ENCODE measurements at places on chromosomes 1 and 21.
A peak's percentile ranks its signal among the peaks of the same experiment; 100 is the strongest.

DNA sequence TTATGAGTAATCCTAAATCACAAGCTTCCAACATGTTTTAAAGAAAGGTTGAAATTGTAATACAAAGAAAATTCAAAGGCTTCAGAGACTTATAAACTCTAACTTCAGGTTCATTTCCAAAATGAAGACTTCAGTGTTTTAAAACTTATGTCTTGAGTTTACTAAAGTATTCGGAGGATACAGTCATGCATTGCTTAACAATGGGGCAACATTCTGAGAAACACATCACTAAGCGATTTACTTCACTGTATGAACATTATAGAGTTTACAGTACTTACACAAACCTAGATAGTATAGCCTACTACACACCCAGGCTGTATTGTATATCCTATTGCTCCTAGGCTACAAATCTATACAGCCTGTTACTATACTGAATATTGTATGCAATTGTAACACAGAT, 38.3 kb downstream of the CEP170 start:
- H3K36me3 ChIP-seq: no peaks in the 10 kb centered on the region
- no peaks in the 10 kb centered on the region for H3K4me1 ChIP-seq
- no peak for DNase-seq
- H3K27me3 ChIP-seq: no peaks in the 10 kb centered on the region
- H3K27ac ChIP-seq: no peak overlapping the region

GRCh38 chr1:15028102-15028501, 125.4 kb upstream of the TMEM51 start:
- no peak overlapping the region for H3K27ac ChIP-seq
- H3K4me3 ChIP-seq: no peak overlapping the region
- H3K27me3 ChIP-seq: no peaks in the 10 kb centered on the region
- H3K36me3 ChIP-seq: no peaks in the 10 kb centered on the region
- DNase-seq: no peak

GRCh38 chr1:35577071-35577998, 4.2 kb downstream of the TFAP2E start:
- H3K27me3 ChIP-seq: no peaks in the 10 kb centered on the region
- peak; percentile 52 for DNase-seq
- peaks cover 21% of the 10 kb centered on the region for H3K4me1 ChIP-seq
- H3K27ac ChIP-seq: no peak overlapping the region
- no peaks in the 10 kb centered on the region for H3K36me3 ChIP-seq

DNA sequence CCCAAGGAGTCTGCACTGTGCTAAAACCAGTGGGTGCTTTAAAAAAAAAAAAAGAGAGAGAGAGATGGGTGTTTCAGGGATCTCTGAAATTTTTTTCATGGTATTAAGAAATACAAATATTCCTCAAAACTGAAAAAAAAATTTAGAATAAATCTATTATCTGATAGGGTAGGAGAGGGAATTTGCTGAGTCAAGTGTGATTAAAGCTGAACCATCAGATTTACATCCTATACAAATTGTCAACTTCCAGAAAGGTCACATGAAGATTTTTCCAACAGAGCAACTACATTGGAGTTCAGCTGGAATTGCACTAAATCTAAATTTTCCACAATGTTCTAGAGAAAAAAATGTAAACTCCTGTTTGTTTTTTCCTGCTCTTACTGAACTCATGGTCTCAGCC, 79.3 kb upstream of the DSCAM start:
- no peaks in the 10 kb centered on the region for H3K4me1 ChIP-seq
- no peak overlapping the region for H3K4me3 ChIP-seq
- DNase-seq: no peak
- no peaks in the 10 kb centered on the region for H3K27me3 ChIP-seq

- no peak overlapping the region for H3K27ac ChIP-seq
- no peak for DNase-seq
- no peaks in the 10 kb centered on the region for H3K36me3 ChIP-seq
- no peak overlapping the region for H3K4me3 ChIP-seq
These were observed 411.9 kb downstream of the ZP4 start for GRCh38 chr1:237478842-237479241.

- H3K27me3 ChIP-seq: no peaks in the 10 kb centered on the region
- H3K4me3 ChIP-seq: no peak overlapping the region
- DNase-seq: no peak
These were observed 15.0 kb upstream of the KCNN3 start for GRCh38 chr1:154884869-154885701.

- DNase-seq: no peak
- H3K4me3 ChIP-seq: no peak overlapping the region
- H3K36me3 ChIP-seq: no peaks in the 10 kb centered on the region
- no peaks in the 10 kb centered on the region for H3K4me1 ChIP-seq
These were observed 24.8 kb upstream of the ELOA start for GRCh38 chr1:23718482-23718881.

DNA sequence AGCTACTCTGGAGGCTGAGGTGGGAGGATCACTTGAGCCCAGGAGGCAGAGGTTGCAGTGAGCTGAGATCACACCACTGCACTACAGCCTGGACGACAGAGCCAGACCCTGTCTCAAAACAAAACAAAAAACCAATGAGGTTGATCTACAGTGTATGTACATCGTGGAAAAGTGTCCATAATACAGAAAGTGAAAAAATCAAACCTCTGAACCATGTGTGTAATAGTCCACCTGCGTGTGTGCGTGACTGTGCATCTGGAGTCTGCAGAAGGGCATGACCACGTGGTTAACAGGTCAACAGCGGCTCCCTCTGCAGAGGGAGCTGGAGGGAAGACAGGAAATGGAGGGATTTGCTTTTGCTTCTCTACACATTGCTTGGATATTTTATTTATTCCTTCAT, 32.4 kb upstream of the ENO1 start:
- no peaks in the 10 kb centered on the region for H3K36me3 ChIP-seq
- H3K4me1 ChIP-seq: no peaks in the 10 kb centered on the region
- no peak for DNase-seq
- no peak overlapping the region for H3K27ac ChIP-seq
- H3K27me3 ChIP-seq: no peaks in the 10 kb centered on the region

DNA sequence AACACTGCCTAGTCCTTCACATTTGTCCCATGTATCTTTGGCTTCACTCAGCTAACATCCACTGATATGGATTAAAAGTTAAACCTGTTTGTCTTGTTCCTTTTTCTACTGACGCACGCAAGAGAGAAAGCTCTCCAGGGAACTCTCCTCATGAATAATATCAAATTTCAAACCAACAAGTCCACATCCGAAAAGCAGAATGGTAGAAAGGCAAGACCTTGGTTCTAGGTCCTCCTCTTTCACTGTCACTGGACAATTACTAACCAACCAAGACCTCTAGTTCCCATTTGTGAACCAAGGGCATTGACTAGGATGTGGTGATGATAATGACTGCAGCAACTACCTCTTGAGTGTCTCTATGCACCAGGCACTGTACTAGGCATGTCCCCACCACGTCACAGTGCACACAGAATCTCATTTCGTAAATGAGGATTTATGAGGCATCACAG, 8.4 kb downstream of the PLPP3 start:
- no peak for DNase-seq
- no peaks in the 10 kb centered on the region for H3K36me3 ChIP-seq
- H3K4me1 ChIP-seq: no peaks in the 10 kb centered on the region
- peak overlapping the region; percentile 19 for H3K27ac ChIP-seq

DNA sequence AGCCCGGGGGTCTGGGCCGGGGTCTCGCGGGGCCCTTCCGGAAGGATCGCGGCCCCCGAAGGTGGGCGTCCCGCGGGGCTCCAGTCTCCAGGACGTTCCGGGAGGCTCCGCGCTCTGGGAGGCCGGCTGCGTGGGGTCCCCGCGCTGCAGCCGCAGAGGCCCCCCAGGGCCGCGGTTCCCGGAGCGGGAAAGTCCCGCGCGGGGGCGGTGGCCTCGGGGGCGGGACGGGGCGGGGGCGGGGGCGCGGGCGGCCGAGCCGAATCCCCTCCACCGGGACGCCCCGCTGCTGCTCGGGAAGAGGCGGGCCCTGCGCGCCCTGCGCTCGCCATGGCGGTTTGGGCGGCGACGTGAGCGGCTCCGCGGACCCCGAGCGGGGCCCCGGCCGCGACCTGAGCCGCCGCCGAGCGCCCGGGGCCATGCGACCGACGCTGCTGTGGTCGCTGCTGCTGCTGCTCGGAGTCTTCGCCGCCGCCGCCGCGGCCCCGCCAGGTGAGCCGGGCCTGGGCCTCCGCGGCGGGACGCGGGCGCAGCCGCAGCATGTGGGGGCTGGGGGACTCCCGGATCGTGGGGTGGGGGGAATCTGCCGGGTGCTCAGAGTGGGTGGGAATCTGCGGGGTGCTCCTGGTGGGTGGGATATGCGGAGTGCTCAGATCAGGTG, at the start of gene IFNGR2:
TSS of gene IFNGR2 (plus strand) at position 286 of the 658 bp plus-strand sequence. CDS start at position 417, 131 bp downstream.
- H3K4me3 ChIP-seq: peak within 1 kb of the TSS; percentile 42
- DNase-seq: peak; percentile 76
- H3K27me3 ChIP-seq: no peaks in the 10 kb centered on the region
- H3K36me3 ChIP-seq: no peaks in the 10 kb centered on the region

DNA sequence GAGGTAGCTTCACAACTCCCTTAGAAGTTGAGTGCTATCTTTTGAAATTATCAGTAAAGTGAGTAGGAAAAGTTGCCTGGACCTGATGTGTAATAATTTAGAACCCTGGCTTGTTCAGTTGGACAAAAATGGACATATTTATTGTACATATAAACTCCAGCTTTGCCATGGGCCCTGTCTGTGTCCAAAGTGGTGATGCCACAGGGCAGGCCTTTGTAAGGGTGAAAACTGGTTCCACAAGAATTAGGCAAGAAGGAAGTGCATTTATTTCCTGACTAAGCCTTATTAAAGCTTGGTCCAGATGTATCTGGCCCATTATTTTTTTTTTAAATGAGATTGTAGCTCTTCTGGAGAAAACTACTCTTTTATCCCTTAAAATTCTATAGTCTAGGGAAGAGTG, 47.9 kb downstream of the MACO1 start:
- peaks cover 26% of the 10 kb centered on the region for H3K4me1 ChIP-seq
- no peak overlapping the region for H3K27ac ChIP-seq
- no peaks in the 10 kb centered on the region for H3K27me3 ChIP-seq
- H3K4me3 ChIP-seq: no peak overlapping the region

GRCh38 chr1:4306559-4307467, 347.6 kb upstream of the AJAP1 start:
- no peak overlapping the region for H3K4me3 ChIP-seq
- H3K36me3 ChIP-seq: no peaks in the 10 kb centered on the region
- H3K27ac ChIP-seq: no peak overlapping the region
- no peaks in the 10 kb centered on the region for H3K27me3 ChIP-seq
- DNase-seq: no peak

- H3K27ac ChIP-seq: no peak overlapping the region
- no peaks in the 10 kb centered on the region for H3K4me1 ChIP-seq
- no peak for DNase-seq
- no peaks in the 10 kb centered on the region for H3K27me3 ChIP-seq
These were observed 181.9 kb upstream of the B3GALT2 start for GRCh38 chr1:193368302-193368701.

DNA sequence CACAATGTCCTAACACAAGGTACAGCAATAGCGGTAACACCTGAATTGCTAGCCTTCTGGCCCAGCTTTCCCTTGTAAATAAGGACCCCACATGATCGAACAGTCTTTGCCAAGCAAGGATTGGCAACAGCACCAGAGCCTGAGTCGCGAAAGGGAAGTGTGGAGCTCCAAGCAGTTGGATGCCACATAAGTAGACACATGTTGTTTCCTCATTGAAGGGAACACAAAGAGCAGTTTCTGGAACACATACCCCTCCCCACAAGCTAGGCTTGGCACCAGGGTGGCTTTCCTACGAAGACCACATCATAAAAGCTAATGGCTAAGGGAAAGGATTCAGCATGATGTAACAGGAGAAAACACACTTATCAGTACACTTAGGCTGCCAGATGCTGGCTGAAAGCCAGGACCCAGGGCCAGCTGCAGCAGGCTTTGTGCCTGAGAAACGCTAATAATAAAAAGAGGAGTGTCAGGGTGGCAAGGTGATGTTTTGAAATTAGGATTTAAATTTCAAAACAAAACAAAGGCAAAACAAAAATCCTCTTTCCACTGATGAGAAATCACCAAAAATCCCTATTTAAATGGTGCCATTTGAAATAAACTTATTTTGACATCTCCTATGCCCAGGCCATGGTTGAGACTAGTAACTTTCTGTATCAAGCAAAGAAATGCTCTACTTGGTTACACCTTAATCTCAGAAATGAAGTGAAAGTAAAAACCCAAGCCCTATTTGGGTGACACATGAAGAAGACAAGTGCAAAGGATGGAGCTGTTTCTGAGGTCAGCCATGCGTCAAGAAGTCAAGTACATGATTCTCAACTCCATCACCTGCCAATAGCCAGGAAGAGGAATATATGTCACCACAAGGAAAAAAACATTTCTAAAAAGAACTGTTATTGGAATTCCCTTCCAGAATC, 11.9 kb upstream of the CPLANE2 start:
- no peaks in the 10 kb centered on the region for H3K36me3 ChIP-seq
- peak; percentile 91 for DNase-seq
- peaks cover 40% of the 10 kb centered on the region for H3K4me1 ChIP-seq
- H3K27me3 ChIP-seq: no peaks in the 10 kb centered on the region
- no peak overlapping the region for H3K4me3 ChIP-seq

DNA sequence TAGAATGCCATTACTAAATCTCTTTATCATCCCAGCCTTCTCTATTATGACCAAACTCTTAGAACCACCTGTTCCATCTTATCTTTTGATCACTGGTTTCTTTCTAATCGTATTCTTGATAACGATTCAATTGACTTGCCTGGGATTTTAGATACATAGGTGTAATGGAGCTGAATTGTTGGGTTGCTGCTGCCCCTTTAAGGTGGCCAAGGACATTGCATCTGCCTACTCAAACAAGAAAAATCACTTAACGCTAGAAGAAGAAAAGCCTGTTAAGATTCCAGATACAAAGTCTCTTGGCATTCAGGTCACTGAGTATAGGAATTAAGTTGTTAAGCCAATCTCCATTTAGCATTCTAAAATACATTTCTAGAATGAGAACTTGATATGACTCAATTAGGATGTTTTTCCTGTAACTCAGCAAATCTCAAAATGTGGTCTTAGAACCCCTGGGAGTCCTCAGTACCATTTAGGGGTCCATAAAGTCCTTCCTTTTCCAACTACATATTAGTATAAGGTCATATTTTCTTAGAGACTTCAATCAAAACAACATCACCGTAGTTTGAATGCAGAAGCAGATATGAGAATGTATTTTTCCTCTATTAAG, 12.4 kb downstream of the NEXN start:
- no peak overlapping the region for H3K27ac ChIP-seq
- H3K4me1 ChIP-seq: peaks cover under 1% of the 10 kb centered on the region
- no peaks in the 10 kb centered on the region for H3K36me3 ChIP-seq
- no peak for DNase-seq
- no peaks in the 10 kb centered on the region for H3K27me3 ChIP-seq
- no peak overlapping the region for H3K4me3 ChIP-seq

- H3K36me3 ChIP-seq: no peaks in the 10 kb centered on the region
- no peak overlapping the region for H3K27ac ChIP-seq
- H3K4me1 ChIP-seq: peaks cover 11% of the 10 kb centered on the region
- no peaks in the 10 kb centered on the region for H3K27me3 ChIP-seq
These were observed 3.2 kb downstream of the BTF3L4 start for GRCh38 chr1:52059321-52059720.

DNA sequence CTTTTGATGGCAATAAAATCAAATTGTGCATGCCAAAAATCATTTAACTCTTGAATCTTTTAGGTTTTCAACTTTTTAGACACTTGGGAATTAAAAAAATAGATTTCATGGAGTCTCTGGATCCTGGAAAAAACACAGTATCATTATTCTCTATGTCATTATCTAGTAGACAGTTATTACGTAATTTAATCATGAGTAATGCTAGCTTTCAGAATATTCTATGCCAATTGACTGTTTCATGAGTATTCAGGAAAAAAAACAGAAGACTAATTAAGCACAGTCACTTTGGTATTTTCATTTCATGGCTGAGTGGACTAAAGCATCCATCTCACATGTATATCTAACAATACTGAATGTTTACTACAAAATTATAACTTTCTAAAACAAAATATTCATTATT, 44.0 kb downstream of the ODF2L start:
- H3K4me1 ChIP-seq: no peaks in the 10 kb centered on the region
- H3K36me3 ChIP-seq: no peaks in the 10 kb centered on the region
- no peak overlapping the region for H3K27ac ChIP-seq
- no peak for DNase-seq
- no peak overlapping the region for H3K4me3 ChIP-seq
- H3K27me3 ChIP-seq: no peaks in the 10 kb centered on the region

Data from right lobe of liver (tissue), 6 donors.